ENCODE measurements at places on chromosomes 11 and 22.

DNA sequence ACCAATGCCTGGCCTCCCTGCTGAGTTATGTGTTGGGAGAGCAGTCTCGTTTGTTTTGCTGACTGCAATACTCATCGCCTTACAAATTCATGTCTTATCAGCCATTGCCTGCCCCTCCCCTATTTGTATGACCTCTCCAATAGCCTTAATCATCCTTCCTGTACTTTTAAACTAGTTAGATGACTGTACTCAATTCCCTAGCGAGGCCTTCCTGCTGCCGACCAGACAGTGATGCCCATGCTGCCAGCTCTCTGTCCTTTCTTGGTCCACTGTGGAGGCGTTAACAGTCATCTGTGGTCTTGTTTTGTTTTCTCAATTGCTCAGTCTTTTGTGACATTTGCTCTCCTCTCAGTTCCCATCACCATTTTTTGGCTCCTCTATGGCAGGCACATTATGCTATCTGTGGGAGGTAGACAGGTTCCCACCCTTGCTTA is 20.3 kb upstream of the YPEL1 start:
- DNase-seq: no peak

GRCh38 chr11:133078591-133079404 is 453.5 kb downstream of the OPCML start:
- peak; percentile 47 for DNase-seq

GRCh38 chr22:39524089-39524752 is 3.9 kb downstream of the ATF4 start:
- DNase-seq: no peak

DNA sequence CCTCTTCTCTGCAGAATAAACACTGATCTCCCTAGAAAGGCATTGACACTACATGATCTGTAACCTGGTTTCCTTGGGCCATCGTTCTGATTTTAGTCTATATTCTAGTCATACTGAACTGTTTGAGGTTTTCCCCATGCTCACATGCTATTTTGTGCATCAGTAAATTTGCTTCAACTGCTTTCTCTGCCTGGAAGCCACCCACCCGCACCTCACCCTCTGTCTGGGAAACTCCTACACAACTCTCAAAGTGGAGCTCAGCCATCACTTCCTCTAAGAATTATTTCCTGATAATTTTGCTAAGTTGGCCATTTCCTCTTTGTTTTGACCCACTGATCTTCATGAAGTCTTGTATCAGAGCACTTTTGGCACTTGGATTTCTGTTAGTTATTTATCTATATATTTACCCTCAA is 36.1 kb downstream of the MMP20 start:
- DNase-seq: no peak

DNA sequence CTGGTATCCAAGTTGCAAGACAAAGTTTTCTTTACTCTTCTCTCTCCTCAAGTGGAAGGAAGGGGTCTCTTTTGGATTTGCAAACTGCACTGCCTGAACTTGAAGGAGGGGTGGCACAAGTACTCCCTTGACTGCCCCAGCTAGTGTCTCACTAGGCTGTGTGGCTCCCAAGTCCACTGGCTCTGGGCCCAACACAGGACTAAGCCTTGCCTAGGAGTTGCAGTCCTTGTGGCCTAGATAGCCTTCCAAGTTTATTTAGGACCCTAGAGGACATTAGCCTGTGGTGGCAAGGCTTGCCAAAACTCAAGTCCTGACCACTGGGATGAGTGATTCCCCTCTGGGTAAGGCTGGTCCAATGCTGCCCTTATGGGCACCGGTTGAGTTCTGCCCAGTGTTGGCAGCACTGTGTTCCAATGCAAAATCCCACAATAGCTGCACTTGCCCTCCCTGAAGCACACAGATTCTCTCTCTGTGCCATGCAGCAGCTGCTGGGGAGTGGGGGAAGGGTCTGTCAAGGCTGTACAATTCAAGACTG is 10.2 kb upstream of the WEE1 start:
- no peak for DNase-seq

DNA sequence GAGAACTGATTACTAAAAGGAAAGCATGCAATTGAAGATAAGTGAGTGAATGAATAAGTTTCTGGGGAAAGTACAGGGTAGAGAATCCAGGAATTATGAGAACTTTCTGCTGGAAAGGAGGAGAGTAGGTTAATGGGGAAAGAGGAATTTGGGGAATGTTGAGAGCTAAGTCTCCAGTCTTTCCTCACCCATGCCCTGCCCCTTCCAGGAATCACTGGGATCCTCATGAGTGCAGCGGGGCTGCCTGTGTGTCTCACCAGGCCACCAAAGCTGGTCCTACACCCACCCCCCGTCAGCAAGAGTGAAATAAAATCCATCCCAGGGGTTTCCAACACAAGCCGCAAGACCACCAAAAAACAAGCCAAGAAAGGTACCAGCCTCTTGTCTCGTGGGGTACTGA is 17.0 kb downstream of the DTX4 start:
- DNase-seq: no peak

DNA sequence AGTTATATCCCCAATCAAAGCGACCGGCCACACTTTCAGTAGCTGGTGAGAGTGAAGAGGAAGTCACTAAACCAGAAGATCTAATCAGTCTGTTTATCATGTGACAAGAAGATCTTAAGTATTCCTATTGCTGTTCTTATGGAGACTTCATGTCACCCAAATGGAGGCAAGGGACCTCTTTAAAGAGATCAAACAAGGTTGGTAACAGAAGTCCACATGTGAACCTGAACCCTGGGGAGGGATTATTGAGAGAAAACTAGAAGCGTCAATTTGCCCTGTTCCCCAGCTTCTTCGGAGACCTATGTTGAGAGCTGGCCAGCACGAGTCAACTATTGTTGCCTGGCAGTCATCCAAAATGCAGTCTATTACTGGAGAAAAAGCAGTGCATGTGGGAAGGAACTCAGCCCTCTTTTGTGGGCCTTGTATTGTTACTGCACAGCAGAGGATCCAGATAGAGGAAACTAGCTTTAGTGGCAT is 76.9 kb upstream of the CTSC start:
- peak; percentile 38 for DNase-seq

GRCh38 chr22:37262346-37262745 is 18.3 kb upstream of the RAC2 start:
- DNase-seq: no peak

- no peak for DNase-seq
These were observed 6.4 kb upstream of the MUC6 start for GRCh38 chr11:1042626-1043562.

DNA sequence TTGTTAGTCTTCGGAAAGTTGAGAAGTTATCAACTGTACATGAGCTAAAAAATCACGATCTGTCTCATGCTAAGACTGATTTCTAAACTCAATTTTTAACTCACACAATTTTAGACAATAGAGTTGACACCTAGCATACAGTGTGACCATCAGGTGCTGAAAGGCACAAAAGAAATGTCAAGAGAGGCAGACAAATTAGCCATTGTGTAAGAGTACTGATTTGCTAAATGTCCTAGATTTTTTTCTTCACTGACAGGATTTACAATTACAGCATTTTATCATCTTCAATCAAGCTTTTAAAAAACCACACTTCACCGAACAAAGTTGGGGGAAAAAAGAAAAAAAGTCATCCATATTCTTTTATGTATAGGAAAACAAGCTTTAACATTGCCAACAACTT is 7.0 kb downstream of the LGR4 start:
- DNase-seq: no peak

Data from globus pallidus (tissue), 1 donor.